ENCODE measurements at places on chromosomes 1 and 21. TPM values are rescaled to one million over a fixed set of nuclear protein-coding genes. Genes with fewer than 3 reads are reported as not detected.
A peak's percentile ranks its signal among the peaks of the same experiment; 100 is the strongest.

FNDC10 gene
- 1.4 TPM for total RNA-seq

DNA sequence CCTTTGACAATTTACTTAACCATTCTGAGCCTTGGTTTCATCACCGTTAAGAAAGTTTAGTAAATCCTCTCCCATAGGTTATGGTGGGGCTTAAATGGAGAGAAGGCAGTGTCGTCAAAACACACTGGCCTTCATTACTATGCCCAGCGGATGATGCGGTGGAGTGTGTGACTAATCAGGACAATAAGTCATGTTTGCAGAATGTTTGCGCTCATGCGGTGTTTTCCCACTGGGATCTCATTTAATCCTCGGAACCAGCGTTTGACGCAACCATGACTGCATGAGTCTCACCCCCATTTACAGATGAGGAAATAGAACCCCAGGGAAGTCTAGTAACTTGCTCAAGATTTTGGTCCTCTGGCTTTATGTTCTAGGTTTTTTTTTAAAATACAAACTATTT, 17.5 kb downstream of the SLC26A9 start:
- ATAC-seq, result no peak

GRCh38 chr1:25503551-25504426, 39.6 kb upstream of the LDLRAP1 start:
- peak; percentile 88 for ATAC-seq

DNA sequence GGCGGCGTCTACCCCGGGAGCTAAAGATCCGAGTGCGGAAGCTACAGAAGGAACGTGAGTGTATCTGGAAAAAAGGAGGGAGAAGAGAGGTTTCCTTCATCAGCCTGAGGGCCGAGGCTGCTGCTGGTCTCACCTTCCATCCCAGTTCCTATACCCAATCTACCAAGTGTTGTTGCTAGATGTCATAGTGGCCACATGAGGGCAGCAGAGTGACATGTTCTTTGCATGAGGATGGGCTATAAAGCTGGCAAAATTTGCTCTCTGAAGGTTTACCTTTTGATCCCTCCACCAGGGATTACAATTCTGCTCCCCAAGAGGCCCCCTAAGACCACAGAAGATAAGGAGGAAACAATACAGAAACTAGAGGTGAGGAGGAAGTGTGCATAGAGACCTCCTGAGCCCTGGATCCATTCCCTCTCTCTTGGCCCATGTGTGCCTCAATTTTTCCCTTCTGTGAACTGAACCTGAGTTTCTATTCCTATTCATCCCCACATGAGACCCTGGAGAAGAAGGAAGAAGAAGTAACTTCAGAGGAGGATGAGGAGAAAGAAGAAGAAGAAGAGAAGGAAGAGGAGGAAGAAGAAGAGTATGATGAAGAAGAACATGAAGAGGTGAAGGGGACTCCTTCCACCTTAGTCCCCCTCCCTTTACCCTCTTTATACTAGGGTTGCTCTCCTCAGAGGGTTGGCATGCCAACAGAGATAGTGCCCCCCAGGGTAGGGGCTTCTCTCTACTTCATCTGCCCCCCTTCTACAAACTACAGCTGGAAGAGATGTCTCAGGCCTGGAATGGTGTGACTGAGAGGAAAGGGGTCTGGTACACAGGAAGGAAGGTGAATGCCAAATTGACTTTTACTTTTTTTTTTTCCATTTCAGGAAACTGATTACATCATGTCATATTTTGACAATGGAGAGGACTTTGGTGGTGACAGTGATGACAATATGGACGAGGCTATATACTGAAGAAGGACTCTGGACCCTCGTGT, 13.3 kb downstream of the POLR3GL start:
- ATAC-seq, result peak; percentile 26

GRCh38 chr1:25802915-25803314, 2.9 kb downstream of the SELENON start:
- peak; percentile 52 for ATAC-seq

DNA sequence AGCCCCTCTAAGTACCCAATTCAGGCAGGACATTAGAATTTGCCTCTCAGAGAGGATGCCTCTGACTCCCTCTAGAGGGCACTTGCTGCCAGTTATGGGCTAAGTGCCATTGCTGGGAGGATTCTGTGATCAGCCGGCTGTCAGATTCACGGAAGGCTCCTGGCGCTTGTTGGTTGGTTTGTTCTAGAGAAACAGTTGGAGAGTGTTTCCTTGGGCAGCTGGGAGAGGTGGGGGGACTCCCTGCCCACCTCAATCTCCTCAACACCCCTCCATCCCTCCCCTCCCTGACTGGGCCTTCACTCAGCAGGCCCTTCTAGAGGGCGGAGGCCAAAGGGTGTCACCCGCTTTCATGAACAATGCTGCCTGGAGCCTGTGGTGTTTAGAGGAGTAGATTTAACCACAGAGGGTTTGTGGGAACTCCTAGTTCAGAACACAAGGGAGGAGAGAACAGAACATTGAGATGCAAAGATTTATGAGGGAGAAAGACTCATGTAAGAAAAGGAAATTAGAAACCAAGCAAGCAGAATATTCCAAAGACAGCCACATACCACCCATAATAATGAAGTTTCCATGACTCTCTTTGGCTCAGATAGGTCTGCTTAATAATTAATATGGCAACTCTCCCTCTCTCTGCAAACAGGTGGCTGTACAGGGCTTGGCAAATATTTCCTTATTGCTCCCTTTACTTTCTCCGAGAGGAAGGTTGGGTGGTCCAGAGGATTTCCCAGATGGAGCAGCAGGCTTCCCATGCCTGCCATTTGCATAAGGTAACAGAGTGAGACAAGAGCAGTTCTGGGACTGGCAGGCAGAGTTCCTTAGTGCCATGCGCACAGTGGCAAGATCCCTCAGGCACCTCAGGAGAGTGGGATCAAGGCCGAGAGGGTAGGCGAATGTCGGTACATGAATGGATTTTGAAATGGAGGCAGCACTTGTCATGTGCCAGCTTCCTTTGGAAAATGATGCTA, 30.0 kb upstream of the ACP6 start:
- ATAC-seq, result peak; percentile 91

- ATAC-seq, result no peak
Observed at GRCh38 chr1:226002667-226003501, 3.7 kb upstream of the SDE2 start.

DNA sequence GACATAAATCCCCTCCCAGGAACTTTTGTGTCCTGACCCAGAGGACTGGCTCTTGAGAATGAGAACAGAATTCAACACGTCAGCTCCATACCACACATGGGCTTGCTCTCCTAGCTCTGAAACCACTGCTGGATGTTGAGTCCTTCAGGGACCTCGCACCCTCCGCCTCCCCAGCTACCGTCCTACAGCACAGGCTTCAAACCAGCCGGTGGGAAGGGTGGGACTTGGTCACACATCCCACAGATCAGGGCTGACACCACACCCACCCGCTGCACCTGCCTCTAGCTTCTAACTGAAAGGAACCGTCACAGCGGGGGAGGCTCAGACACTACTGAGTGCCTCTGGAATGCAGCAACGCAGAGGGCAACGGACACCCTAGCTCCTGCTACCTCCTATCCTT, 24.0 kb downstream of the MRAP start:
- no peak for ATAC-seq

- ATAC-seq, result no peak
Observed at GRCh38 chr1:24142546-24143534, at the start of gene IL22RA1. Gene IL22RA1, minus strand, starts transcription at chr1:24143140. Its CDS starts 58 bp downstream, at chr1:24143082.
